Neural progenitor cell (in vitro differentiated cells): ENCODE measurements at places on chromosomes 4 and X. TPM values are rescaled to one million over a fixed set of nuclear protein-coding genes. Genes with fewer than 3 reads are reported as not detected.

- H3K36me3 ChIP-seq, result no peaks in the 10 kb centered on the region
- H3K27me3 ChIP-seq, result no peaks in the 10 kb centered on the region
- no peak overlapping the region for H3K4me3 ChIP-seq
- peaks cover 25% of the 10 kb centered on the region for H3K4me1 ChIP-seq
- no peak for DNase-seq
Measured at GRCh38 chr4:98518559-98519267, 139.7 kb downstream of the TSPAN5 start.

GRCh38 chrX:47523713-47524166 lies 37.3 kb upstream of the ARAF start:
- H3K27ac ChIP-seq, result no peak overlapping the region
- H3K27me3 ChIP-seq, result peaks cover 19% of the 10 kb centered on the region
- peak overlapping the region; percentile 56 for H3K4me3 ChIP-seq
- no peak for DNase-seq
- H3K36me3 ChIP-seq, result no peaks in the 10 kb centered on the region

- H3K27ac ChIP-seq, result no peak overlapping the region
- peaks cover 67% of the 10 kb centered on the region for H3K27me3 ChIP-seq
- H3K36me3 ChIP-seq, result no peaks in the 10 kb centered on the region
- H3K4me1 ChIP-seq, result peaks cover 7% of the 10 kb centered on the region
Measured at GRCh38 chr4:1417522-1418390, 11.5 kb upstream of the NKX1-1 start.

DNA sequence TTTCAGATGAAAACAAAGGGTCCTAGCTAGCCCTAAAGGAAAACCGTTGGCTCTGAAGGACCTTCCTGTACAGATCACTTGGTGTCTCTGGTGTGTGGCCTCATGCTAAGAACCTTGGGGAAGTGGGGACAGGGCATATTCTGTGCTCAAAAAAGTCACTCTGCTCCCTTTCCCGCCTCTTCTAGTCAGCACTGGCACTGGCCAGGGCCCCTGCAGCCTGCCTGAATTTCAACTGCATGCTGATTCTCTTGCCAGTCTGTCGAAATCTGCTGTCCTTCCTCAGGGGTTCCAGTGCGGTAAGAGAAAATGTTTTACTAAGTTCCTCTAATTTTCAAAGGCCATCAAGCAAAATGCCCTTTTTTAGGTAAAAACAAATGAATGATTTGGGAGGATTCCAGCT lies 3.4 kb downstream of the CYBB start:
- no peak overlapping the region for H3K27ac ChIP-seq
- H3K4me3 ChIP-seq, result no peak overlapping the region
- no peaks in the 10 kb centered on the region for H3K27me3 ChIP-seq
- no peaks in the 10 kb centered on the region for H3K36me3 ChIP-seq
- DNase-seq, result no peak

DNA sequence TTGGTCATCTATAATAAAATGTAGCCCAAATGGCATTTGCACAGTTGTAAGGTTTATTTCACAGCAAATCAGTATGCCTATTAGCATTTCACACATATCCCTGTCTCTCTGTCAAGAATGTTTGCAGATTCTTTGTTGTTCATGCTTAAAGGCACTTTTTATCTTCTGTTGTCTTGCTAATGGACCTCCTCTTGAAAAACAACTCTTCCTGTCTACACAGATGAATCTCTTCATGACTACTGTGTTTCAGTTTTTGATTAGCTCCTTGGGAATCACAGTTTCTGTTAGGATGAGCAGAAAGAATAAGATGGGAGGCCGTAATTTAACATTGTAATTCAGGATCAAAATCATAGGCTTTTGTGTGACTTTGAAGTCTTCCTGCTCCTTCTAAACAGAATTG lies 35.5 kb upstream of the SLC4A4 start:
- no peaks in the 10 kb centered on the region for H3K4me1 ChIP-seq
- no peak for DNase-seq
- no peaks in the 10 kb centered on the region for H3K27me3 ChIP-seq
- H3K4me3 ChIP-seq, result no peak overlapping the region
- H3K36me3 ChIP-seq, result no peaks in the 10 kb centered on the region

DNA sequence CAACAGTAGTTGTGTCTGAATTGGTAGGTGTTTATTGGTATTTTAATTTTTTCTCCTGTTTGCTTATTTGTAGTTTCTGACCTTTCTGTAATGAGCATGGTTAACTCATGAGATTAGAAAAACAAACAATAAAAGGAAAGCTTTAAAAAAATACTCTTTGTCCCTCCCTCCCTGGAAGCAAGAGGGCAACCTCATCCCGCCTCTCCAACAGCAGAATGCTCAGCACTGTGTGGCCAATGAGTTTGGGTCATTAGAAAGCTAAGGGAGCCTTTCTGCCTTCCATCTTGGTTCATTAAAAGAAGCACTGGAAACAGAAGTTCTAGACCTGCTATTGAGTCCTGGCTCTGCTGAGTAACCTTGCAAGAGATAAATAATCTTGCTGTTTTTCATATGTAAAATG lies 33.9 kb downstream of the TRPC5 start:
- peak; percentile 48 for DNase-seq
- peaks cover 1% of the 10 kb centered on the region for H3K4me1 ChIP-seq
- no peak overlapping the region for H3K4me3 ChIP-seq
- no peaks in the 10 kb centered on the region for H3K27me3 ChIP-seq
- no peak overlapping the region for H3K27ac ChIP-seq

Gene NRK
- not detected in 2 replicates for total RNA-seq
